Tibial artery (tissue), 4 donors: ENCODE measurements at places on chromosomes 4 and X.

GRCh38 chrX:107360788-107361360 lies 88.6 kb upstream of the FRMPD3 start:
- no peak for DNase-seq

GRCh38 chr4:161273607-161274006 lies 890.2 kb downstream of the FSTL5 start:
- no peak for DNase-seq

- DNase-seq, result no peak
Measured at GRCh38 chr4:146930673-146931072, 15.0 kb downstream of the TTC29 start.

DNA sequence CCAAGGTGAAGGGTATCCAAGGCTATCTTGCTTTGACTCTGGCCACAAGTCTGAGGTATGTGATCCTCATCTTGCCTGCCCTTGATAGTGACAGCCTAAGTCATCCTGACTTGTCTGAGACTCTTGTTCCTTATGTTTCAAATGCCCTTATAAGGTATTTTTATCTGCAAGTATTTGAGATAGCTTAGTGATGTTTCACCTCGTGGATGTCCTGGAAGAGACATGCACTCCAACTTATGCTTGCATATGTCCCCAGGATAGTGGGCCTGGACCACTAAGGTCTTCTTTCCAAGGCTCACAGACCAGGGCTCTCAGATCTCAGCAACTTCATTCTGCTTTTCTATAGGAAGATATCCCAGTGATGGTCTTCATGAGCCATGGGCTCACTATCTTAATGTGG lies 120.5 kb upstream of the WDR1 start:
- DNase-seq, result no peak

DNA sequence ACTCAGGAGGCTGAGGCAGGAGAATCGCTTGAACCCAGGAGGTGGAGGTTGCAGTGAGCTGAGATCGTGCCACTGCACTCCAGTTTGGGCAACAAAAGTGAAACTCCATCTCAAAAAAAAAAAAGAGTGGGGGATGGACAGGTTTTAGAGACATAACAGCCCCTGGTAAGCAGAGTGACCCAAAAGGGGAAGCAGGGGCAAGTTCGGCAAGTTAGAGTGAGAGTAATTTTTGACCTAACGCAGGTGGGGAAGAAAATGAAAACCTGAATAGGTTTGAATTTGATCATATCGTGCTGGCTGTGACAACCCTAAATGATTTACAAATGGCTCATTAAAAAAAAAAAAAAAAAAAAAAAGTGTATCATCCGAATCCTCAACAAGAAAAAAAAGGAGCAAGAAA lies 25.7 kb upstream of the TMEM131L start:
- DNase-seq, result no peak

- DNase-seq, result no peak
Measured at GRCh38 chr4:146371812-146372211, 149.9 kb downstream of the SLC10A7 start.

GRCh38 chr4:165248102-165248501 lies 40.7 kb downstream of the KLHL2 start:
- DNase-seq, result no peak

DNA sequence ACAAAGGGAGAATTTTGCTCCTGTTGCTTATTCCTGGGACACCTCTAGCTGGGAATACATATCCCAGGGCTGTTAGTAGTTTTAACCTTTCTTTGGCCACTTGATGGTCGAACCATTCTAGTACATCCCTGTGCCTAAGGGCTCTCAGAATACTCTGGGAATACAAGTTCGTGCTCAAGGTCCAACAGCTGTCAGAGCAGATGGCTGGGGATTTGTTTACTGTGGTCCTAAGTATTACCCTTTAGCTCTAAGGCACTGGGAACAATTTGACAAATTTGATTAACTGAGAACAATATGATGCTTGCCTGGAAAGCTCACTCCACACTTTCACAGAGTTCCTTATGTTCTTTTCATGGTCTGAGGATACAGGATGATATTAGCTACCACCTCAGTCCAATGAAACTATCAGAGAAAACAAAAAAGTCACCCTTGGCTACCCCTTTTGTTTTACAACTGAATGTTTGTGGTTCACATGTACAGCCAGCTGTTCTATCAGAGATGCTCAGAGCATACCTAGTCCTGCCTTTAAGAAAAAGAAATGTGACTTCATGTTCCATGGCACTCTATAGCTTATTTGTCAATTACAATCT lies 47.4 kb upstream of the PHOX2B start:
- DNase-seq, result no peak

DNA sequence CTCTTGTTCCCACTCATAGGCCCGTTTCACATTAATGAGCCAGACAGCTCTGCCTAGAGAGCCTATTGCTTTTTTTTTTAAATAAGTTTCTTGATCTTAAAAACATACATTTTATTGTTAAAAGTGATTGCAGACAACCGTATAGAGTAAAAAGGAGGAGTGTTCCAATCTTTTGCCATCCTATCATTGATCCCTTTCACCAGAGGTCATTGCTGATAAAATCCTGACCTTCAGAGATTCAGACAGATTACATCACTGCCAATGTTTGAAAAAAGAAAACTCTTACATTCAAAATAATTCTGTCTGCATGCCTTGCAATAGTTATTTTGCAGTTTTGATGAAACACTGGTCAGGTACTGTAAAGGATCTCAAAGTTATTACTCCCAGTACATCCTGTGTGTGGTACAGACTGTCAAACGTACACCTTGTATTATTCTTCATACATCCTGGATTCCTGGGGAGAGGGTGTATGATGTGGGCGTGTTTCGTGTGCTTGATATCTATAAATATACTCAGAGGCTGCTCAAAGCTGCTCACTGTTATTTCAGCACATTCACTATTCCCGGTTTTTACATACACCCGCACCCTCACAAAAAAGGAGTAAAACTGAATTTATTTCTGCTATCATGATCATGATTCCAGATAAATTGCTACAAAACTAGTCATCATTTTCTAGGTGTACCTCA lies 15.4 kb upstream of the KLHL2 start:
- no peak for DNase-seq

DNA sequence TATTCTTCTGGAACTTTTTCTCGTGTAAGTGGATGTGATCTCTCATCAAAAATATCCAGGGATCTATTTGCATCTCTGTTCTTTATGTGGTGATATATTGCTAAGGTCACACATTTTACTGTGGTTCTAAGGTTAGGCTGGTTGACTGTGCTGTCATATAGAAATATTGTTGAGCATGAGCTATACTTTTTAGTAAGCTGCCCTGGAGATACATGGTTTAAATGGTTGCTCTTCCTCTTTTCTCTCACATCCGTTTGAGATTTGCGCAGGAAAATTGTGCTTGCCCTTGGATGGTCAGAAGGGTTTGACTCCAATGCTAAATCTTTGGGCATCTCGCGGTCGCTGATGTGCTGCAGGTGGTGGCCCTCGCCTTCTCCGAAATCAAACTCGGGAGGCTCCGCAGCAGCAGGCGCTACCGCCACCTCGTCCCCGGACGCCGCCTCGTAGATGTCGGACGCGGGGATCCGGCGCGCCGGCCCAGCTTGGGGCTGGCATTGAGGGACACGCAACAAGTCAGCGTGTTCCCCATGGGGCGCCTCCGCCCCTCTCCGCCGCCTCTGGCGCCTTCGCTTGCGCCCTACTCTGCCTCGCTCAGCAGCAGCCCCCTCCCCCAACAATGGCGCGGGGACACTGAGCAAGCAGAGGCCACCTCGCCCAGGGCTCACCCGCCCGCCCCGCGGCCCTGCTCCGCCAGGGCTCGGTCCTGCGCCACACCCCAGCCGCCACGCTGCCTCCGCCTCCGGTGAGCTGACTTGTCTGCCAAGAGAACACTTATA lies 154.5 kb downstream of the MSN start:
- no peak for DNase-seq

- DNase-seq, result no peak
Measured at GRCh38 chr4:38829237-38829636, 24.6 kb upstream of the TLR1 start.

DNA sequence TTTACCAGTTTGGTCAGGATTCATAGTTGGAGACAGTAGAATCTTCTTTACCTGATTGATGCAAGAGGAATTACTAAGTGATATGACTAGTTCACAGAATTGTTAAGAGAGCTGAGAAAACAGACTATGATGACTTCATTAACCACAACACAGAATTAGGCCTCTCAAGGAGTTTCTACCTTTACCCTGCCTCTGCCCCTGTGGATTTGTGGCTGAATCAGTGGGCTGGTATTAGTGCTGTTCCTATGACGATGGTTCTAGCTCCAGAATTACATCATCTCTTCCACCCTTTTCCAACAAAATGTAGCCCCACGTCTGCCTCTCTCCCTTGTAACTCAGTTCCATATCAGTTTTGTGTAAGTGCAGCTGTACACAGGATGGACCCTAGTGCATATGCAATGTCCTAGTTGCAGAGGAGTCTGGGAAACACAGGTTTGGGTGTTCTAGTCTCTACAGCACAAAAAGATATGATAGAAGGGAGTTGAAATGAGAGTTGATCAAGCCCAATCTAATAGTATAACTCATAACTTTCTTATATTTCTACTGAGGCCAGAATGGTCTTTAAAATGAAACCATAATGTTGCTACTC lies 99.3 kb downstream of the ANXA5 start:
- no peak for DNase-seq

- DNase-seq, result no peak
Measured at GRCh38 chrX:72662020-72662747, 51.9 kb downstream of the PHKA1 start.

GRCh38 chr4:185217408-185217975 lies 8.1 kb downstream of the SNX25 start:
- no peak for DNase-seq
